Dorsolateral prefrontal cortex (tissue), 122 donors: ENCODE measurements at places on chromosomes 6 and 20.

DNA sequence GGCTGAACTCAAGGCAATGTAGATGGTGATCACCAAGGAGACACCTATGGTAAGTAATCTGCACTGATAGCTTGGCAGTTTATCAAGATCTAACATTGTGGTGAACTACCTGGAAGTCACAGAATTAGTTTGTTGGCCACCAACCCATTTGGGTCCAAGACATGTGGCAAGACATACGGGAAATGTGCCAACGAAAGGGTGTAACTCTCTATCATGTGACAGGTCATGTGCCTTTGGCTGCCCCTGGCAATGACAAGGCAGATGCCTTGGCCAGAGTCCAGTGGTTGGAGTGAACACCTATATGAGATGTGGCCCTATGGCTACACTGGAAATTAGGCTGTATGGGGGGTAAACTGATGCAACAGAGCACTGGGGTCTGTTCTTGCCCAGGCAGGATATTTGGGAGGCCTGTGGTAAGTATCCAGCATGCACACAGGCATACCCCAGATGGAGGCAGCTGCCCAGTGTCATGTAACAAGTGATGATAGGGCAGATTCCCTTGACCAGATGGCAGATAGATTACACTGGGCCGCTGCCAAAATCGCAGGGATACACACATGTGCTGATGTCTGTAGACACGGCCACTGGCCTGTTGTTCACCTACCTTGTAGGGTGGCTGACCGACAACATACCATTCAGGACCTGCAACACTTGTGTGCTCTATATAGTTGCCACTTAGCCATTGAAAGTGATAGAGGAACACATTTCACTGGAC lies 35.5 kb upstream of the HSF2 start:
- no peak for DNase-seq

- no peak for DNase-seq
Observed at GRCh38 chr20:13755809-13756208, 28.9 kb downstream of the ESF1 start.

- peak; percentile 2 for DNase-seq
Observed at GRCh38 chr6:170007468-170008293, 256.3 kb downstream of the ERMARD start.

- DNase-seq: no peak
Observed at GRCh38 chr6:150925976-150926375, 60.5 kb downstream of the MTHFD1L start.

- no peak for DNase-seq
Observed at GRCh38 chr6:16302721-16303552, 64.5 kb downstream of the GMPR start.

DNA sequence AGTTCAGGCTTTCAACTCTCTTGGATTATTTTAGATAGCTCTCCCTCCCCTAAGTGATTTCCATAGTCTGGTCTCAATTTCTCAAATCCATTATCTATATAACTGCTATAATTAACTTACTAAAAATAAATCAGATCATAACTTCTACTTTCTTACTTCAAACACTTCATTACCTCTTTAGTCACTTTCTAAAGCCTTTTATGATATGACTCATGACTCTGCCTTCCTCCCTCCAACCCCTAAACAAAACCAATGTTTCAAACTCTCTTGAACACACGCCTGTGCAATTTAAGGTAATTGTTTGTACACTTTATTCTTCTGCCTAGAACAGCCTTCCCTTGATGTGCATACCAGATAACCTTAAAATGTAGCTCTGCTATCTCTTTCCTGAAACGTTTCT lies 100.5 kb downstream of the LMBRD1 start:
- DNase-seq: no peak

DNA sequence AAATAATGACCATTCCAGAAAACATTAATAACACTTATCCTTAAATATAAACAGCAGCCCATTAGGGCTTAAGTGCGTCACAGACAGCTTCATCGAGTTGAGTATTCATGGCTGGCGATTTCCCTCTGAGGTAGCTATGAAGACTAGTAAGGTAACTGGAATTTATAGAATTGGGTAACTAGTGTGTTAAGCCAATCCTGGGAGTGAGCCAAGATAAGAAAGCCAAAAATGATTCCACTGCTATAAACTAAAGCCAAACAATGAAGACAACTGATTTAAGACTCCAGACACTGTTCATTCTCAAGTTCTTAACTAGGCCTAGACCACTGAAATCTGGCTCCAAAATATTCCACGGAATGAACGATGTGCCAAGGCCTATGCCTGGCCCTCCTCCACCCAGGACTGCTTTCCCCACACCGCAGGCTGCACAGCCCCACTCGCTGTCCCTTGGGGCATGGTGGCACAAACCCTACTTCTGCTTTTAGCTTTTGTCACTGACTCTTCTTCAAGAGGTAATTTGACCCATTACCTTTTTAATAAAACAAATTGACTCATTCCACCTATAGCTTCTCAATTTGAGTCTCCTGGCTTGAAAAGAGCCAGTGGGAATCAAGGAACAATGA lies 66.0 kb downstream of the BLOC1S5 start:
- no peak for DNase-seq

- peak; percentile 78 for DNase-seq
Observed at GRCh38 chr20:44572551-44573500, 9.6 kb upstream of the PKIG start.

- DNase-seq: no peak
Observed at GRCh38 chr6:69936674-69937363, 70.5 kb downstream of the COL19A1 start.

- peak; percentile 62 for DNase-seq
Observed at GRCh38 chr20:20568604-20569205, 143.7 kb downstream of the RALGAPA2 start.

DNA sequence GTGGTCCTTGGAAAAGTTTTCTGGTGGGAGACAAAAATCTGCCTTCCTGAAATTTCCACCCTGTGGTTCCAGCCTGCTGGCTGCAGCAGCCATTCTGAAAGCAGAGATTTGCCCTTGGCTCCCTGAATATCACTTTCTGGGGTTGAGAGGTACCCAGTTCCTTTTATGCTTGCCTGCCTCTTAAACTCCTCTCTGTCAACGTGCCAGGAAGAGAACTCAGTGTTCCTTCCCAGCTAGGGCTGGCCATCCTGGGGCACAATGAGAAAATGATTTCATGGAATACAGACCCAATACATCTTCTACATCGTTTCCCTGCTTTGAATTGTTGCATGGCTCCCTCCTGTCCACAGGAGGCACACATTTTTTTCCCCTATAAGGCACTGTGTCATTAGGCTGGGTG lies 1.6 kb upstream of the DSN1 start:
- DNase-seq: no peak

DNA sequence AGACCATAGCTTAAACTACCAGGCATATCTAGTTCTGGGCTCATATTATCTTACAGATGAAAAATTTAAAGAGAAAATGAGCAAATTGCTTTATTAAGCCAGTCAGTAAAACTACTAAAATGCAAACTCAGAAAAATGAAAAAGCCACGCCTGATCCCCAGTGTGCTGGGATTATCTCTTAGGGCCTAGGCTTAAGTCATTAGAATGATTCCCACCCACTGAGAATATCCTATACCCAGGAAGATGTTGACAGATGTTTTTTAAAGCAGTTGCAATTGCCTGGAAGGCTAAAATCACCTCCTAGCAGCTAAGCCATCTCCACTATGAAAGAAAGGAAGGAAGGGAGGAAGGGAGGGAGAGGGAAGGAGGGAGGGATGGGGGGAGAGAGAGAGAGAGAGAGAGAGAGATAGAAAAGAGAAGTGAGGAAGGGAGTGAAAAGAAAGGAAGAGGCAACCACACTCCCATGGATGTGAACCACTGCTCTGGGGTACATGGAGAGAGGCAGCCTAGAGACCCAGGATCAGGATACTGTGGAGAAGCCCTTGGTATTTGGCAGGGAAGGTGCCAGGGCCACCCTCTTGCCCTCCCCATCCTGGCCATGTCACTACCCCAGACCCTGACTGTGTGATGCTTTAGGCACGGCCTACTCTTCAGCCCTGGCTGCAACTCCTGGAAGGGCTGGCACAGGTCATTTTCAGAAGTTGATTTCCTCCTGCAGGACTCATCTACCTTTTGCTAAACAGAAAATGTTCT lies 21.9 kb downstream of the NEDD9 start:
- no peak for DNase-seq

GRCh38 chr20:9112541-9113515 lies 43.9 kb downstream of the PLCB4 start:
- DNase-seq: no peak

- no peak for DNase-seq
Observed at GRCh38 chr6:112122756-112123155, 35.4 kb downstream of the FAM229B start.

GRCh38 chr20:44423480-44423879 lies 52.2 kb upstream of the TTPAL start:
- no peak for DNase-seq

- no peak for DNase-seq
Observed at GRCh38 chr6:69146385-69146784, 511.3 kb downstream of the ADGRB3 start.

DNA sequence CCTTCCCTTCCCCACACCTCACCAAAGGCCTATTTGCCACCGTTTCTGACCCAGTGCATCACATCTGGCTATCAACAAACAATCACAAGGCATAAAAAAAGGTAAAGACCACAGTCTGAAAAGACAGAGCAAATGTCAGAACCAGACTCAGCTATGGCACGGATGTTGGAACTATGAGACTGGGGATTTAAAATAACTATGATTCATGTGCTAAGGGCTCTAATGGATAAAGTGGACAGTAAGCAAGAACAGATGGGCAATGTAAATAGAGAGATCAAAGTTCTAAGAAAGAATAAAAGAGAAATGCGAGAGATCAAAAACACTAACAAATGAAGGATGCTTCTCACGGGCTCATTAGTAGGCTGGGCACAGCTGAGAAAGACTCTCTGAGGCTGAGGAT lies 99.5 kb downstream of the LAMP5 start:
- no peak for DNase-seq

GRCh38 chr20:63741354-63741675 lies 1.7 kb downstream of the SLC2A4RG start:
- DNase-seq: no peak

- DNase-seq: no peak
Observed at GRCh38 chr6:106250953-106251352, 74.6 kb downstream of the ATG5 start.

- DNase-seq: no peak
Observed at GRCh38 chr20:14569641-14570040, 232.2 kb upstream of the FLRT3 start.

GRCh38 chr20:11738852-11739251 lies 178.8 kb upstream of the BTBD3 start:
- no peak for DNase-seq

DNA sequence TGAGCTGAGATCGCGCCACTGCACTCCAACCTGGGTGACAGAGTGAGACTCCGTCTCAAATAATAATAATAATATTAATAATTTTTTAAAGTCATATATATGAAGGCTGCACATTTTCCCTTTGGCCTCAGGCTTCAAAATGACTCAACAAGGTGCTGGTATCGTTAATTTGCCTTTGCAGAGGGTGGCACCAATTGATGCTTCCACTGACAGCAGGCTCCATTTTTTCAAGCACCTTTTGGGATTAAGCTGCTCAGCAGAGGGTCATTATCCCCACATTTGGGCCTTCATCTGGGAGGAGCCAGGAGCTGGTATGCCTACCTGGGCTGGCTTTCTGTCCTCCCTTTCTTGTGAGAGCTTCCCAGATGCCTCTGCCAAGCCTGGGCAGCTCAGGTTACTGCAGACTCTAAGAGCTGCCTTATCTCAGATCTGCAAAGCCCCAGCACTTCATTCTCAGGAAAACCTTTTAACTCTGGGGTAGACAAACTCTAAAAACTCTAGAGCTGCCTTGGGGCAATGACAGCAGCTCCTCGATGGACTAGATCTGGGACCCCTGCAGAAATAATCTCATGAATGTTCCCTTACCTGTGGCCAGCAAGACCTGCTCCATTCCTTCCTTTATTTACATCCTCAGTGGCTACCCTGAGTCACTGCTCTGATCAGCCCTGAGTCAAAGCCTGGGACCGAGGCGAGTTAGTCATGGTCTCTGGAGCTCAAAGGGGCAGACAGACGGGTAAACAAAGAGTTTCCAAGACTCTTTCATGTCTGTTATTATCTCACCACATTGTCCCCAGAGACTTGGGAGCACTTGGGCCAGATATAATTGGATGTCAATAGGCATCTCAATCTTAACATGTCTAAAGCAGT lies 80.0 kb upstream of the EYA2 start:
- DNase-seq: no peak

GRCh38 chr6:54366667-54367327 lies 58.6 kb downstream of the TINAG start:
- no peak for DNase-seq

DNA sequence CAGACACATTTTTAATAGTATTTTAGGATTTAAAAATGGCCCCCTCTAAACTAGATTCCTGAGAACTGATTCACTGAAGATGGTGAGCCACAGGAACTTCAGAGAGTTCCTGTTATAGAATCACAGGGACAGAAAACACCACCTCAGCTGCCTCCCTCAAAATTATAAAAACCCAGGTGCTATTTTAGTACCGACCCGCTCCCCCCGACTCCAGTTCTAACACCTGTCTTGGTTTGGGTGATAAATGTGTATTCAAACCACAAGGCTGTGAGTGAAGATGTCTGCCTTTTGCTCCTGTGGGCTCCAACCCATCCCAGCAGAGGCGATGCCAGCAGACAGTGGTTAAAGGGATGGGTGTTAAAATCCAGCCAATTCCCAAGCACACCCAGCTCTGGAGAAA lies 127.4 kb upstream of the LY86 start:
- no peak for DNase-seq

GRCh38 chr20:24648919-24649318 lies 179.5 kb downstream of the SYNDIG1 start:
- no peak for DNase-seq

GRCh38 chr20:25090492-25091429 lies 8.8 kb upstream of the VSX1 start:
- DNase-seq: no peak

DNA sequence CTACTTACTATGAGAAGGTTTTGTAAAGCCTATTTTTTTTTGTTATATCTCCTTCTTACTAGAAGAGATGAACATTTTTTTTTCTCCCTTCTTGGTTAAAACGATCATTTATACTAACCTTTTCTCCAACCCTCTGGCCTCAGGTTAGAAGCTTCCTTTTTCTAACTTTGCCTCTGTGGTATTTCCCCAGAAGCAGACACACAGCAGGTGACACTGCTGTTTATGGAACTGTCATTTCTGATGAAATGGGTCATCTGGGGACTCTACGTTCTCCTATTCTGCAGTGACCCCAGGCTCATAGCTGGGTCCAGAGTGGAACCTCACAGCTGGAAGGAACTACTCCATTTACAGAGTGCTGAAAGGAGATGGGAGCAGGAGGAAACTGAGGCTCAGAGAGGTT lies 746.3 kb upstream of the CHD6 start:
- DNase-seq: no peak
